Skin of body (tissue), 3 donors: ENCODE measurements at places on chromosomes 7 and 10.

DNA sequence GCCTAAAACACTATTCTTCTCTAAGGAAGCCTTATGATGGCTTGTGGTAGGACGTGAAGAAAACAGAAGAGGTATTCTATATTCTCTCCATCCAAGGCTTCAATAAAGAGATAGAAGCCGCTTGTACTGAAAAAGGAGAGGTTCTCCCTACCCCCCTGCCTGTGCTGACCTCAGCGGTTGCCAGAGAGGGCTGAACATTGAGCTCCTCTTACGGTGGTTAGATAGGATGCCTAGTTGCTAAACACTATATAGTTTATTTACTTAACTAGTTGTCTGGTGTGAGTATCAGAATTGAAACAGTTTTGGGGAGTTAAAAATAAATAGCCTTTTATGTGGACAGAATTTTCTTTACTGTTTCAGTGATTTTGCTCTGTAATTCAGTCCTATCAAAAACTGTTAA is 112.2 kb downstream of the TFPI2 start:
- no peak for DNase-seq

- DNase-seq = no peak
Measured at GRCh38 chr7:142807855-142808460, 37.2 kb downstream of the PRSS2 start.

GRCh38 chr7:105353752-105354328 is 34.9 kb downstream of the SRPK2 start:
- no peak for DNase-seq

GRCh38 chr7:71616217-71616616 is 484.3 kb downstream of the GALNT17 start:
- DNase-seq = no peak

GRCh38 chr10:115580239-115580638 is 487.1 kb downstream of the ATRNL1 start:
- no peak for DNase-seq

GRCh38 chr7:17041324-17041723 is 159.5 kb upstream of the AGR3 start:
- DNase-seq = peak; percentile 71

GRCh38 chr7:42494199-42494710 is 257.2 kb upstream of the GLI3 start:
- DNase-seq = no peak

- no peak for DNase-seq
Measured at GRCh38 chr10:18767981-18768380, 108.8 kb downstream of the ARL5B start.

- no peak for DNase-seq
Measured at GRCh38 chr10:47063858-47064257, 152.6 kb downstream of the PTPN20 start.

GRCh38 chr7:27165996-27166530 is 726 bp upstream of the HOXA9 start:
- no peak for DNase-seq

DNA sequence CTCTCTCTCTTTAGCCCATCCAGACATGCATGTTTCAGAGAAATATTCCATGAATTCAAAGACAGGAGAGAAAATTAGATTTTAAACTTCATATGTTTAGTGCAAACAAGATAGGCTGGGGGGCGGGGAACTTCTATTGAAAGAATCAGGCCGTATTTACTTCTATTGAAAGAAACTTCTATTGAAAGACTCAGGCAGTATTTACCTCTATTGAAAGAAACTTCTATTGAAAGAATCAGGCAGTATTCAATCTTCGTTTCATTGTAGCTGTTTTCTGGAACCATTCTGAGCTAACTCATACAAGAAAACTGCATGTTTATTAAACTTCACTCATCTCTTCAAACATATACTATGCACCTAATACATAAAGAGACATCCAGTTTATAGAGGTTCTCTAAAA is 123.1 kb downstream of the TYW1B start:
- no peak for DNase-seq

GRCh38 chr10:96772196-96772595 is 51.9 kb upstream of the PIK3AP1 start:
- DNase-seq = no peak

DNA sequence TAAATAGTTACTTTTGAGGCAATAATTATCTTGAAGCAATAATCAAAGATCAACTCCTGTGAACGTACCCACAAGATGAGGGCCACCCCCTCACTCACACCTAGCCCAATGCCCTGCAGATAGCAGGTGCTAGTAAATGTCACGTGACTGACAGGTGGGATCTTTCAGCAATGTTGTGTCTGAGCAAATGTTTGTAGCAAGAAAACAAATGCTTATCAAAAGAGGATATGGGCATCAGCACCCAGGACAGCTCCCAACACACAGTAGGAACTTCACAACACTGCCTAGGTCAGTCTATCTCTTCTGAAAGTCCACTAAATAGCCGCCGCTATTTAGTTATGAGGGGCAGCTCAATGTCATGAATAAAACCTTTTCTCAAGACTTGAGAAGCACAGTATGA is 120.8 kb upstream of the PDLIM1 start:
- DNase-seq = no peak

- no peak for DNase-seq
Measured at GRCh38 chr7:90886416-90886815, 290.3 kb downstream of the CDK14 start.

DNA sequence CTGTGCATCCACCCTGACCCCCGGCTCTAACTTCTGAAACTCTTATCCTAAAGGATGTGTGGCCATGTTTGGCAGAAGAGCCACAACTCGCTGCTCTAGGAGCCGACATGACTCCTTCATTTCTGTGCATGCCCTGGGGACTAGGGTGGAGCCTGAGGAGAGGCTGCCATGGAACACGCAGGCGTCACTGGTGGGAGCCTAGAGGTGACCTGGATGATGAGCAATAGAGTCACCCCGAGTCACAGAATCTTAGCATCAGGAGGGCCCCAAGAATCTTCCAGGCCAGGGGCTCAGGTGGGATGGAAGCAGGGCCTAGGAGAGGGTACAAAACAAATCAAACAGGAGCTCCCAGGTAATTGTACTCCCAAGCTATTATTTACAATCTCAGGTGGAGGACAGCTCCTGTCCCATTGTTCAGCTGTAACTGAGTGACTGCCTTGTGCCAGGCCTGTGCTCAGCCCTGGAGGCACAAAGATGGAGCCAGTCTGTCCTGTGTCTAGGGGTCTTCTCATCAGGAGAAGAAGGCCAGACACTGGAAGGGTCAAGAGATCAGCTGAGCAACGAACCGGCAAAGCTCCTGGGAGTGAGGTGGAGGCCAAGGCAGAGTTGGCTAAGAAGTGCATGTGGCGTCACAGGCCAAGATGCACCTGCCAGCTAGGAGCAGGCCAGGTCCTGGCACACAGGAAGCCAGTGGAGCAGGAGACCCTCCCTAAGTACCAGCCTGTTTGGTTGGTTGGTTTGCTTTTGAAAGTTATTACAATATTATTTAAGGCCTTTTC is 5.8 kb upstream of the ZNF22 start:
- DNase-seq = no peak

DNA sequence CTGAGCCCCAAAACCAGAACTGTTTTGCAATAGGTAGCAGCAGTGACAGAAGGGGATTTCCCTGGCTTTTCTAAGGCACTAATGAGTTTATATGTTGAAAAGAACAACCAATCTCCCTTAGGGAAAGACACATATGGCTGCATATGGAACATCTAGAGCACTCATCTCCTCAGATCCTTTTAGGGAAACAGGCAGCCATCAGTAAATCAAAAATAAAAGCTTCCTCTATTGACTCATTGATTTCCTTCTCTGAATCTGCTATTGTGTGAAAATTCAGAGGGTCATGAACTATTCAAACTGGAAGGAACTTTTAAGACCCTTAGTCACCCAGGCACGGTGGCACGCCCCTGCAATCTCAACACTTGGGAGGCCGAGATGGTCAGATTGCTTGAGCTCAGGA is 110.9 kb upstream of the NANOS1 start:
- no peak for DNase-seq

GRCh38 chr10:44397476-44398225 is 12.8 kb upstream of the CXCL12 start:
- DNase-seq = no peak

- no peak for DNase-seq
Measured at GRCh38 chr10:132684164-132684891, 101.6 kb downstream of the NKX6-2 start.

- DNase-seq = no peak
Measured at GRCh38 chr7:155452505-155453295, 5.2 kb upstream of the EN2 start.

DNA sequence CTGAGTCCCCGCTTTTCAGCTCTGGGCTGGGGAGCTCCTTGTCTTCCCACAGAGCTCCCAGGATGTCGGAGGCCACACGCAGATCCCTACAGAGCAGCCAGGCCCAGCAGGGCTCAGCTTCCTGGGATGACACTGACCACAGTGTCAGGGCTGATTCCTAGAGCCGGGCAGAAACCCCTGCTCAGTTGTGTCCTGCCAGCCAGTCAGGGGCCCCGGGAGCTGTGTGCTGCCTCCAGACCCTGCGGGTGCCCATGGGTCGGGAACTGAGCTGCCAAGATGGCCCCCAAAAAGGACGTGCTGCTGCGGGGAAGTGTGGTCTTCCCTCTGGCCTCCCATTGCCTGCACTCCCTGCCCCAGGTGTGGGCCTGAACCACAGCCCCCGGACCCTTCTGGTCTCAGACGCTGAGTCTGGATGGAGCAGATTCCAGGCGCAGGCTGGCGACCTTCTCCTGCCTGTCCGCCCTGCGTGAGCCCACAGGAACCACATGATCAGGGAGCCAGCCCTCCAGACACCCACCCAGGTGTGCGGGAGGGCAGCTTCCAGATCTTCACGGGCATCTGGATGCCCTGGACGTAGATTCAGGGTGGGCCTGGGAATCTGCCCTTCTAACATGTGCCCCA is 217.4 kb downstream of the MAD1L1 start:
- no peak for DNase-seq

DNA sequence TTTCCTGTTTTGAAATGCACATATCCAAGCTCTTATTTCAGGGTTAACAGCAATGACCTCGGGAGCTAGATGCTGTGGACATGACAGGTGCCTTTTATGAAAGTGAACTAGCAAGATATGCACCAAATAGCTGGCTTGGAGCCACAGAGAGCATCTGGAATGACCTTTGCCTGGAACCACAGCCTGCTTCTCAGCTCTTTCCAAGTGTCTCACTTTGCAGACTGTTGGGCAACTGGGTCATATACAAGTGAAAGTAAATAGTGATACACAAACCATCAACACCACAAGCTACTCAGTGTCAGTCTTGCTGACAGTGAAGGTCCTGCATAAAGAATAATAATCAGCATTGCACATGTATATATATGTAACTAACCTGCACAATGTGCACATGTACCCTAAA is 183.5 kb downstream of the RNF133 start:
- no peak for DNase-seq

DNA sequence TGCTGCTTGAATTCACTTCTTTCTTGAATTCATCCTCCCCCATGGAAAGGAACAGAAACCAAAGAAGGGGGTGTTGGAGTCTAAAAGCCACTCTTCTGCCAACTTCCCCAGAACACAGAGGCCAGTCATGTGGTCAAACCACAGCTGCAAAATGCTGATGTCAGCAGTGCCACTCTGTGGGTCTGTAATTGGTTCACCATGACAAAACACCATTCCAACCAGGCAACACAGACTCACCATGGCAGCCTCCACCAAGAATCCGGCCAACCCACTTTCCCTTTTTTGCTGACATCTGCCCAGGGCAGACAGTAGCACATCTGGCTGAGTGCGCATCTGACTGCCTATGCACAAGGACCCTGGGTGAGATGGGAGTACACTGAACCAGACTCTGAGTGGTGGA is 16.8 kb downstream of the OSBPL3 start:
- DNase-seq = no peak

DNA sequence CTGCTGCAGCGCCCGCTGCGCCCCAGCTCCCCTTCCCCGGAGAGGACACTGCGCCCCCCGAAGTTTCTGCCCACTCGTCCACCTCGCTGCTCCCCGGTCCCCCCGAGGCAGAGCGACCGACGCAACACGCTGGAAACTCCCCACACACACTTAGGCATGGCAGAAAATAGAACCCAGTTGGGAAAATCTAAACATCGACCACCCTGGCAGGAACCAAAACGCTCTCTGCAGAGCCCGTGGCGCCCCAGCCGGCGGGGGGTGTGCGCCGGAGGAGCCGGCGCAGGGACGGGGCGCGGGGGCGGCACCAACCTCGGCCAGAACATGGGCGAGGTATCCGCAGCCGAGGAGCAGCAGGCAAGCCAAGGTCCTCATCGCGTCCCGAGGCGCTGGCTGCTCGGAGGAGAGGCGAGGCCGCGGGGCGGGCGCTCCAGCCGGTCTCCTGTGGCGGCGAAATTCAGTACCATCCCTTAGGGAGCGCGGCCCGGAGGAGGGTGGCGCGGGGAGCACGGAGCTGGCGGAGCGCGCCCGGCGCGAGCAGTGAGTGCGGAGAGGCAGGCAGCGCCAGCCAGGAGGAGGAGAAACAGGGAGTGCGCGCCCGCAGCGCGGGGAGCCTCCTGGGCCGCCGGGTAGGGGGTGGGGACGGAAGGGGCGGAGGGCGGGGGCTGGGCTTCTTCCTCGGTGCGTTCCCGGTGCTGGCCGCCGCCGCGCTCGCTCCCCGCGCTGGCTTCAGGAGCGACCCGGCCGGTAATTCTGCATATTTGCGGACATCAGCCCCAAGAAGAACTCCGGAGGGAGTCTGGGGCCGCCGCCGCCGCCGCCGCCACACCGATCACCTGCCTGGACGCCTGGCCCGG is 789 bp downstream of the PDGFA start:
- no peak for DNase-seq

DNA sequence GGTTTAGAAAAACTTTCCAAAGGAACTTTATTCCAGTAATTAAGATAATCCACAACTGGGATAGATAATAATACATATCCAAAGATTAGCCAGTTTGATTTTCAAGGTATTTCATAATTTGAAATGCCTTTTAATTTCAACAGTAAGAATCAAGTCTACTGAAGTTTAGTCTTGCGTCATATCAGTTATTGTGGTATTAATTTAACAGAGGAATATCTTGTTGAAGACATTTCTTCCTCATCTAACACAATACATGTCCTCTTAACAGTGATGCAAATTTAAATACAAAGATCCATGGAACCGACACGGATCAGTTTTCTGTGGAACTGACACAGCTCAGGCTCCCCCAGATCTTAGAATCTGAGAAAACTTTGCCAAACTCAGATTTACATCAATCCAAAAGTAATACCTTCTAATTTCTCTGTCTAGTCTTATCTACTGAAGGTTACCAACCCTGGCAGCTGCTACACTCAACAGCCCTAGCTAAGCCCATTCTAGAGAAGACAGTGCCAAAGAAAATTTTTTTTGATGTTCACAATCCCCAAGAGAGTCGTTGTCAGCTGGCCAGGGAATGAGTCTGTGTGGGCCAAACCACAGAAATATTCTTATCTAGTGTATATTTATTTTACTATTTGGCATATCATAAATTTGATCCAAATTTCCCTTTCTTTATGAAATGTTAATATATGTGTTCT is 365.2 kb upstream of the MEOX2 start:
- no peak for DNase-seq

GRCh38 chr10:109977382-109977806 is 30.4 kb upstream of the ADD3 start:
- no peak for DNase-seq
